A549 treated with CpdA at 1 μM for 4 hours (cell line): ENCODE measurements at places on chromosomes 6 and 20. TPM values are rescaled to one million over a fixed set of nuclear protein-coding genes. Genes with fewer than 3 reads are reported as not detected.

The SOX18 gene
- total RNA-seq: 0.58 to 2.3 TPM (median 2.2 TPM) in 5 replicates

The CSTF1 gene
- total RNA-seq: 36.1 to 42.9 TPM (median 39.5 TPM) in 5 replicates

The C6orf15 gene
- not detected in 5 replicates for total RNA-seq

The RCAN2 gene
- not detected in 5 replicates for total RNA-seq

The HBS1L gene
- total RNA-seq: 28.9 to 40.4 TPM (median 32.3 TPM) in 5 replicates

The SOBP gene
- total RNA-seq: 0.93 to 1.2 TPM (median 1.1 TPM) in 5 replicates

The FAM184A gene
- 0.05 TPM in 1 of 5 replicates, not detected in the others for total RNA-seq

The CD24 gene
- 219 to 281 TPM (median 241 TPM) in 5 replicates for total RNA-seq

The RGL2 gene
- total RNA-seq: 12.4 to 15.7 TPM (median 13.9 TPM) in 5 replicates

The ANKRD66 gene
- total RNA-seq: not detected in 5 replicates

The C6orf118 gene
- 0.15 to 0.31 TPM (median 0.25 TPM) in 4 of 5 replicates, not detected in the other for total RNA-seq

The CCND3 gene
- total RNA-seq: 121 to 200 TPM (median 182 TPM) in 5 replicates

The TRAPPC3L gene
- not detected in 5 replicates for total RNA-seq

The PSMA7 gene
- 472 to 604 TPM (median 579 TPM) in 5 replicates for total RNA-seq

The RIPPLY2 gene
- total RNA-seq: 0.34 to 1.5 TPM (median 0.37 TPM) in 5 replicates

The PRSS16 gene
- 3.1 to 4.7 TPM (median 4.0 TPM) in 5 replicates for total RNA-seq

The TOX2 gene
- 7.8 to 10.3 TPM (median 10.0 TPM) in 5 replicates for total RNA-seq

The KCNG1 gene
- total RNA-seq: 16.0 to 30.8 TPM (median 20.1 TPM) in 5 replicates

The EYA2 gene
- 2.6 to 4.0 TPM (median 3.2 TPM) in 5 replicates for total RNA-seq

The SLC17A3 gene
- total RNA-seq: 0.95 to 1.5 TPM (median 1.2 TPM) in 5 replicates

The TBC1D20 gene
- total RNA-seq: 33.0 to 37.0 TPM (median 35.0 TPM) in 5 replicates

The SMIM26 gene
- total RNA-seq: 136 to 176 TPM (median 142 TPM) in 5 replicates

The C6orf132 gene
- 1.1 to 1.8 TPM (median 1.7 TPM) in 5 replicates for total RNA-seq

The PRR18 gene
- total RNA-seq: 0.11 to 0.25 TPM (median 0.17 TPM) in 5 replicates

The TNXB gene
- total RNA-seq: 0.42 to 0.92 TPM (median 0.67 TPM) in 5 replicates

The TREML2 gene
- total RNA-seq: not detected in 5 replicates

The CENPQ gene
- 6.6 to 8.5 TPM (median 7.9 TPM) in 5 replicates for total RNA-seq

The MYCT1 gene
- total RNA-seq: 0.03 to 0.10 TPM (median 0.06 TPM) in 4 of 5 replicates, not detected in the other

The MACROD2 gene
- 0.50 to 1.1 TPM (median 0.79 TPM) in 5 replicates for total RNA-seq

The SPATA25 gene
- total RNA-seq: 0.34 to 0.87 TPM (median 0.70 TPM) in 5 replicates

The SLC17A9 gene
- total RNA-seq: 0.05 to 0.08 TPM in 2 of 5 replicates, not detected in the others

The ECT2L gene
- total RNA-seq: not detected in 5 replicates

The IFNGR1 gene
- 24.1 to 27.7 TPM (median 24.7 TPM) in 5 replicates for total RNA-seq

The EEF1A2 gene
- 136 to 164 TPM (median 141 TPM) in 5 replicates for total RNA-seq

The CCR6 gene
- 0.05 TPM in 1 of 5 replicates, not detected in the others for total RNA-seq

The C6orf141 gene
- 23.6 to 30.5 TPM (median 25.8 TPM) in 5 replicates for total RNA-seq

The PTK6 gene
- 2.2 to 3.0 TPM (median 2.4 TPM) in 5 replicates for total RNA-seq
